ENCODE measurements at places on chromosomes 11 and 22.

GRCh38 chr11:8793114-8793777 lies 110.7 kb downstream of the RPL27A start:
- no peaks in the 10 kb centered on the region for H3K4me1 ChIP-seq
- H3K27me3 ChIP-seq: peaks cover 7% of the 10 kb centered on the region

GRCh38 chr11:2569321-2569721 lies 124.5 kb downstream of the KCNQ1 start:
- no peaks in the 10 kb centered on the region for H3K27me3 ChIP-seq
- no peaks in the 10 kb centered on the region for H3K4me1 ChIP-seq
- H3K36me3 ChIP-seq: no peaks in the 10 kb centered on the region

- no peak for DNase-seq
- no peak overlapping the region for H3K4me3 ChIP-seq
- peaks cover 16% of the 10 kb centered on the region for H3K27me3 ChIP-seq
- H3K4me1 ChIP-seq: no peaks in the 10 kb centered on the region
Measured at GRCh38 chr11:102241026-102241425, 76.3 kb upstream of the BIRC3 start.

DNA sequence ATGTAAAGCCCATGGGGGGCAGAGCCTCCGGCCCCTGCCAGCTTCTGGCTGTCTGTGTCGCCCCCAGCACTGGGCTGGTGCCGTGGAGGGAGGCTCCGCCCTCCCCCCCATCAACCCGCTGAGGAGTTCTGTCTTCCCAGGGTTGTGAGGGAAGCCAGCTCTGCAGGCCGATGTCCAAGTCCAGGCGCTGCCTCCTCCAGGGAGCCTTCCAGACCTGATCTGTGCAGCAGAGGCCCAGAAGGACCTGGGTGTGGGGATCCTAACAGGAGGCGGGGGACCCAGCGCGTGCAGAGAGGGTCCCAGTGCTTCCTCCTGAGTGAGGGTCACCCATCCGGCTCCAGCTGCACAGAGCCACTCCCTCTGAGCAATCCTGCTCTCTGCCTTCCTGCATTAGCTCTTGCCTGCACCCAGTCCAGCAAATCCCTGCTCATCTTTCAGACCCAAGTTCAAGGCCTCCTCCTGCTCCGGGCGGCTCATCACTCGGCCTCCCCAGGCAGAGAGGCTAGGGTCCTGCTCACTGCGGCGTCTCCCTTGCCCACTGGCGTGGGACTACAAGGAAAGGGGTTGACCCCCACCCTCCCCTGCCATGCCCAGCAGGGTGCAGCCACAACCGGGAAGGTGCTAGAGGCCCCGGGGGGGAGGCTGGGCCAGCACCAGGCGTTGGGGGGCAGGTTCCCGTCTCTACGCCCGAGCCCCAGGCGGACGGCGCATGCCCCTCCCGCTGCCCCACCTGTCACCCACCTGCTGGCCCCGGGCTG lies 16.4 kb downstream of the PRR33 start:
- H3K27ac ChIP-seq: no peak overlapping the region
- peaks cover 23% of the 10 kb centered on the region for H3K4me1 ChIP-seq
- no peaks in the 10 kb centered on the region for H3K27me3 ChIP-seq
- no peak overlapping the region for H3K4me3 ChIP-seq

DNA sequence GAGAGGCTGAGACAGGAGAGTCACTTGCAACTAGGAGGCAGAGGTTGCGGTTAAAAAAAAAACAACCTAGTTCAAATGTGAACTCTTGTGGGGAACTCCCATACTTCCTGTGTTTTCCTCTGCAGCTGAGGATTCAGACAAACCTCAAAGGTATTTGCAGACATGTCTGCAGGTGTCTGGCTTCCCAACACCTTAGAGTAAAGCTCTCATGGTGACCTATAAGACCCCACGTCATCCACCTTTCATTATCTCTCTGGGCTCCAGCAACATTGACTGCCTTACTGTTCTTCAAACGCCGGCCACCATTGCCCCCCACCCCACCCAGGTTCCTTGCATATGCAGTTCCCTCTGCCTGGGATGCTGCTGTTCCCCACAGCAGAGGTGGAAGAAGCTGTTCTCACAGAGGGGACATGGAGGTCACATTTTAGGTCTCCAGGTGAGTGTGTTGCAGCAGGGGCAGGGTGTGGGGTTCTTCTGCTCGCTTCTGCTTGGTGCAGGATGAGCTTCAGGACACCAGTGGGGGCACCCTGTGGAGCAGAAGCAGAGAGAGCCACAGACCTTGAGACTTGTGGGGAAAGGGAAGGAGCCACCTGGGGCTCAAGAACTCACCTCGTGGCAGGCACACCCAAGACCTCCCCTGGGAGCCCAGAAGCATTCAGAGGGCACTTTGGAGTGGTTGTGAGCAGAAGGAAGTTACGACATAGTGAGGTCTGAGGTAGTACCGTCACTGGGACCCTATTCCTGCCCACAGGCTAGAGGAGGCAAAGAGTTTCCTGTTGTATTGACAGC lies 203.2 kb downstream of the CSNK2A3 start:
- no peaks in the 10 kb centered on the region for H3K36me3 ChIP-seq
- peak overlapping the region; percentile 74 for H3K27ac ChIP-seq
- H3K4me3 ChIP-seq: peak overlapping the region; percentile 68
- peaks cover 40% of the 10 kb centered on the region for H3K4me1 ChIP-seq
- no peaks in the 10 kb centered on the region for H3K27me3 ChIP-seq

DNA sequence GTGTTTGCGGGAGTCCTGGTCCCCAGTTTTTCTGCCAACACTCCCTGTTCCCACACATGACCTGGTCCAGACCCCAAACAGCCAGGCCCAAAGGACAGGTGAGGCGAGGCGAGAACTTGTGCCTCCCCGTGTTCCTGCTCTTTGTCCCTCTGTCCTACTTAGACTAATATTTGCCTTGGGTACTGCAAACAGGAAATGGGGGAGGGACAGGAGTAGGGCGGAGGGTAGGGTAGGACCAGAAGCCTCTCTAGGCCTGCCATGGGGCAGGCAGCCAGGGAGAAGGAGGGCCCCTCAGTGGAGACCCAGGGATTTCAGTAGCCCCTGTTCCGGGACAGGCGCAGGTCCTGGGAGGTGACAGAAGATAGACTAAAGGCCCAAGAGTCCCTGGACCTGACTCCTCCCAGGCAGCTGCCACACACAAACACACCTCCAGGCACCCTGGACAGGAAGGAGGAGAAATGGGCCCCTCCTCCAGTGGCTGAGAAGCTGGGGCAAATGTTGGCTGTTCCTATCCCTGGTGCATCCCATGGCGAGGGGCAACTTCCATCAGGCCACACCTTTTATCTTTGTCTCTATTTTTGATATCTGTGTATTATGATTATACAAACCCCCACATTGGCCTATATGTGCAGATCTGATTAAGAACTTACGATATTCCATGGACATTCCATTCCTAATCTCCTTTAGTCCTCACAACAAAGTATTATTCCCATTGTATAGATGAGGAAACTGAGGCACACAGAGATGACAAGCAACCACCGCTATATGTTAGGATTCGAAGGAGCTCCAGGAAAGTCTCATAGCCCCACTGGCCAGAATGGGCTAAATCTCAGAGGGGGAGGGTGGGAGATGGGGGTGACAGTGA lies 626 bp upstream of the F2 start:
- DNase-seq: no peak
- H3K27ac ChIP-seq: no peak overlapping the region
- H3K36me3 ChIP-seq: no peaks in the 10 kb centered on the region
- no peak overlapping the region for H3K4me3 ChIP-seq
- peaks cover 8% of the 10 kb centered on the region for H3K4me1 ChIP-seq
- no peaks in the 10 kb centered on the region for H3K27me3 ChIP-seq

GRCh38 chr11:105179542-105180278 lies 40.1 kb upstream of the CARD18 start:
- H3K27me3 ChIP-seq: peaks cover 4% of the 10 kb centered on the region
- no peak for DNase-seq
- no peak overlapping the region for H3K4me3 ChIP-seq
- H3K36me3 ChIP-seq: no peaks in the 10 kb centered on the region
- no peaks in the 10 kb centered on the region for H3K4me1 ChIP-seq

GRCh38 chr22:43616645-43617044 lies 195.5 kb downstream of the EFCAB6 start:
- no peak overlapping the region for H3K4me3 ChIP-seq
- peaks cover 20% of the 10 kb centered on the region for H3K27me3 ChIP-seq
- H3K36me3 ChIP-seq: no peaks in the 10 kb centered on the region
- no peaks in the 10 kb centered on the region for H3K4me1 ChIP-seq

DNA sequence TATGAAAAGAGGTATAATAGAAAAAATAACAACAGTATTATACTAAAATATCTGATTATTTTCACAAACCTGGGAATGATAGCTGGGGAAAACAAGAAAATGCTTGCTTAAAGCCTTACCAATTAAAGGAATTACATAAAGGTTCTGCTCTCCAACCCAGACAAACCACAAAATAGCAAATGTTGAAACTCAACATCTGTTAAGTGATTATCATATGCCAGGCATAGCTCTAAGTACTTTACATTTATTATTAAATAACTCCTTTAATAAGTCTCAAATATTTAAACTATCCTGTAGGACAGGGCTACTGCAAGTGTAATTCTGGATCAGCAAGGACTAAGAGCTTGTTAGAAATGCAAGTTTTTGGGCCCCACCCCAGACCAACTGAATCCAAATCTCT lies 20.1 kb downstream of the OR10A6 start:
- no peaks in the 10 kb centered on the region for H3K36me3 ChIP-seq
- no peak for DNase-seq
- H3K27me3 ChIP-seq: peaks cover 16% of the 10 kb centered on the region
- H3K4me3 ChIP-seq: no peak overlapping the region
- no peak overlapping the region for H3K27ac ChIP-seq
- no peaks in the 10 kb centered on the region for H3K4me1 ChIP-seq

DNA sequence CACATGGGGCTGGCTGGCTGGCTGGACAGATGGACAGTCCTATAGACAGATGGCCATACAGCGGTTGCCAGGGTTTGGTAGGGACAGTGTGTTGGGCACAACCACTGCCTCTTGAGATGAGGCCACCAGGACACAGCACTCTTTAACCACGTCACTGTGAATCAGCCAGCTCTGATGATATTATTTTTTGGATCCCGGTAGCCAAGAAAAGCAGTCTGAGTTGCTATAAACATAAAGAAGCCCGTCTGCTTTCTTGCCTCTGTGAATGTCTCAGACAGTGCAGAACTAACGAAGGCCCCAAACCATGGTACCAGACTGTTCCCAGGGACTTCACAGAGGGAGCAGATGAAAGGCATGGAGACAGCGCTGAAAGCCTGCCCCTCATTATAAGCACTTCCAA lies 115.9 kb upstream of the CSNK2A3 start:
- H3K27me3 ChIP-seq: peaks cover 3% of the 10 kb centered on the region
- no peak overlapping the region for H3K4me3 ChIP-seq
- DNase-seq: no peak
- H3K36me3 ChIP-seq: no peaks in the 10 kb centered on the region

DNA sequence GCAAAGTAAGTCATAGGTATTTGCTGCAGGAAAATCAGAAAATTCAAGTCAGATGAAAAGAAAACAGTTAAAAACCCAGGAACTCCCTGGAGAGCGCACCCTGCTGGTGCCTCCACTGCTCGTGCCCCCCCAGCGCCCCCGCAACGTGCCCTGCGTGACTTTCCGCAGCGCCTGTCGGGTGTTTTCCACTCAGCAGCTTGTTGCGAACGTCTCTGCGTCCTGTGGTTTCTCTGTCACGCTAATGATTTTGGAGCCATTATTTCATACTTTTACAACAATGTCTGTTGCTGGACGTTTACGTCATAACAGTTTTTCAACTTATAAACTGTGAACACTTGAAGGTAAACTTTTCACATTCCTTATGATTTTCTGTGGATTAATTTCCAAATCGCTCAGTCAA lies 5.0 kb downstream of the CRELD2 start:
- H3K27me3 ChIP-seq: no peaks in the 10 kb centered on the region
- peaks cover 34% of the 10 kb centered on the region for H3K4me1 ChIP-seq
- H3K36me3 ChIP-seq: peaks cover 13% of the 10 kb centered on the region
- H3K27ac ChIP-seq: no peak overlapping the region
- no peak overlapping the region for H3K4me3 ChIP-seq

DNA sequence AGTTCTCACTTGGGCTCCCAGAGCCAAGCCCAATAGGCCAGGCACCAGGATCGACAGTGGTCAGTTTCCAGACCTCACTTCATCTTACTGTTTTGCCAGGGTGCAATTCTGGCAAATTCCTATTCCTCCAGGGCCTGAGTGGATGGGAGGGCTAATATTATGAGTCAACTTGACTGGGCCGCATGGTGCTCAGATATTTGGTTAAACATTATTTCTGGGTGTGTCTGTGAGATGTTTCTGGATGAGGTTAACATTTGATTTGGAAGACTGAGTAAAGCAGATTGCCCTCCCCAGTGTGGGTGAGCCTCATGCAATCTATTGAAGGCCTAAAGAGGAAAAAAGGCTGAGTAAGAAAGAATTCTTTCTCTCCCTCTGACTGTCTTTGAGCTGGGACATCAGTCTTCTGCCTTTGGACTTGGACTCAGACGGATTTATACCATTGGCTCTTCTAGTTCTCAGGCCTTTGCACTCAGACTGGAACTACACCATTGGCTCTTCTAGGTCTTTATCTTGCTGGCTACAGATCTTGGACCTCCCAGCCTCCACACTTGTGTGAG lies 132.9 kb upstream of the ZBED5 start:
- no peaks in the 10 kb centered on the region for H3K36me3 ChIP-seq
- H3K4me1 ChIP-seq: no peaks in the 10 kb centered on the region
- no peak overlapping the region for H3K4me3 ChIP-seq
- H3K27ac ChIP-seq: no peak overlapping the region
- no peak for DNase-seq
- no peaks in the 10 kb centered on the region for H3K27me3 ChIP-seq

- no peaks in the 10 kb centered on the region for H3K36me3 ChIP-seq
- H3K4me3 ChIP-seq: no peak overlapping the region
- H3K27ac ChIP-seq: no peak overlapping the region
- H3K27me3 ChIP-seq: no peaks in the 10 kb centered on the region
- H3K4me1 ChIP-seq: no peaks in the 10 kb centered on the region
Measured at GRCh38 chr11:121890377-121890776, 225.6 kb downstream of the BLID start.

DNA sequence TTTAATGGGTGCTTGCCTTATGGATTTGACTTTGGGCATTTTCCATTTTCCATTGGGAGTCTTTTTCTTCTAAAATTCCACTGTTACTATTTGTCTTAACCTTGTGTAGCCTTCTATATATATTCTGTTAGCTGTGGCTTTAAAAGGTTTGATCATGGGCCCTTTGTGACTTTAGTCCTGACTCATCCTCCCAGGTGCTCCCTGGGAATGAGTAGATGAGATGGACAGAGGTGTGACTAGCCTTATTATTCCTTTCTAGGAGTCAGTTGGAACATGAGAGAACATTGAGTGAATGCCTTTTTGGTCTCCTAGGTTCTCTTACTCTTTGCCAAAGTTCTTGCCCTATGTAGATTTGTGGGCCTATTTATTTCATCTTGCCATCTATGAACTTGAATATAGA lies 39.0 kb downstream of the DDX10 start:
- no peaks in the 10 kb centered on the region for H3K27me3 ChIP-seq
- DNase-seq: no peak
- no peak overlapping the region for H3K27ac ChIP-seq
- H3K4me1 ChIP-seq: no peaks in the 10 kb centered on the region

GRCh38 chr22:26558248-26558895 lies 31.6 kb downstream of the TPST2 start:
- peaks cover 9% of the 10 kb centered on the region for H3K4me1 ChIP-seq
- no peaks in the 10 kb centered on the region for H3K27me3 ChIP-seq
- H3K27ac ChIP-seq: no peak overlapping the region
- H3K4me3 ChIP-seq: no peak overlapping the region

- peak; percentile 29 for DNase-seq
- no peaks in the 10 kb centered on the region for H3K36me3 ChIP-seq
- peak overlapping the region; percentile 65 for H3K27ac ChIP-seq
- H3K27me3 ChIP-seq: no peaks in the 10 kb centered on the region
Measured at GRCh38 chr11:128421577-128422330, 165.6 kb downstream of the ETS1 start.

- peaks cover 5% of the 10 kb centered on the region for H3K27me3 ChIP-seq
- no peaks in the 10 kb centered on the region for H3K36me3 ChIP-seq
- H3K27ac ChIP-seq: no peak overlapping the region
Measured at GRCh38 chr11:94781837-94782236, 13.7 kb downstream of the AMOTL1 start.
